CD4-positive, alpha-beta T cell treated with Interleukin-17A for 1 hour (primary cell): ENCODE measurements at places on chromosomes 16 and 17.

- DNase-seq = no peak
These were observed 62.5 kb downstream of the SREBF1 start for GRCh38 chr17:17774009-17774881.

DNA sequence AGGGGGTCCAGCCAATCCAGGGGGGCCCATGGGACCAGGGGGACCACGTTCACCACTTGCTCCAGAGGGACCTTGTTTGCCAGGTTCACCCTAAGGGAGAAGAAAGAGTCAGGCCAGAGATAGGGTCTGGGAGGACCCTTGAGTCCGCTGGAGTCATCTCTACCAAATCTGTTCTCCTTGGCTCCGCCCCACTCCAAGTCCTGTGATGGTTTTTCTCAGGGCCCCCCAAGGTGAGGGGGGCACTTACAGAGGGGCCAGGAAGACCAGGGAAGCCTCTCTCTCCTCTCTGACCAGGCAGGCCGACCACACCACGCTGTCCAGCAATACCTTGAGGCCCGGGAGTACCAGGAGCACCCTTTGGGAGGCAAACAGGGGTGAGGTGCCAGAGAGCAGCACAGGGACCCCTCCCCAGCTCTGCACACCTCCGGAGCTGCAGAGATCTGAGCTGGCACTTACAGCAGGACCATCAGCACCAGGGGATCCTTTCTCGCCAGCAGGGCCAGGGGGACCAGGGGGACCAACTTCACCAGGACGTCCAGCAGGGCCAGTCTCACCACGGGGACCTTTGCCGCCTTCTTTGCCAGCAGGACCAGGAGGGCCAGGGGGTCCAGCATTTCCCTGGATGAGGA lies 12.4 kb downstream of the COL1A1 start:
- no peak for DNase-seq

GRCh38 chr16:70696952-70697593 lies 11.2 kb upstream of the MTSS2 start:
- peak; percentile 2 for DNase-seq

DNA sequence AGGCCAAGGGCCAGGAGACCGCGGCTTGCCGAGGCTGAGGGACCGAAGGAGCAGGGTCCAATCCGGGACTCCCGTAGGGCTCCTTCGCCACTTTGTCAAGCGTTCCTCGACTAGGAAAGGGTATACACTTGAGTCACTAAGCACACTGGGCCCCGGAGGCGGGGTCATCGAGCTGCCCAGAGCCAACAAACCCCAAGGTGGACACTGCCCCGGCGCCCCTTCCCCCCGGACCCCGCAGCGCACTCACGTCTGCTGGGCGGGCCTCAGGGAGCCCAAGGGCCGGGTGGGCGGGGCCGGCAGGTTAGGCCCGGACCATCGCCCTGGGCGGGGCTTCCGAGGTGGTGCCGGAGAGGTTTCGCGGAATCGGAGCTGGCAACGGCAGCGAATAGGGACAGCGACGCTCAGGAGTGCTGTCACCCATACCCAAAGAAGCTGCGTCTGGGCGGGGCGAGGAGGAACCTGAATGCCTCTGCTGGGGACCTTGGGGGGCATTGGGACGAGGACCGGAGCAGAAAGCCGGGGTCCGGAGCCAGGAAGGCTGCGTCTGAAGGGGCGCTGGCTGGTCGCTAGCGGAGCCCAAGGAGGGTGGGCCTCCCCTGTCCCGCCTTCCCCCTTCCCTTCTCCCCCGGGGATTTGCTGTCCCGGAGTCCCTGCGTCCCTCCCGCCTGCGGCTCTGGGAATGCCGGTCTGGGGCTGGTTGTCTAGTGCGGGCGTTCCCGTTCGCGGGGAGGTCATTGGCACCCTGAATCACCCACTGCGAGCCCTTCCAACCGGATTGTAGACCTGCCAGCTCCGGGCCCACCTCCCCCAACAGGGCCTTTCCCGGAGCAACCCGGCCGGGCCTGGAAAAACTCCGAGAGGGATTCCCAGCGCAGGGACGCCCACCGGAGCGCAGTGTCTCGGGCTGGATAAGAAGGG lies 118.2 kb upstream of the SMURF2 start:
- DNase-seq = peak; percentile 86

DNA sequence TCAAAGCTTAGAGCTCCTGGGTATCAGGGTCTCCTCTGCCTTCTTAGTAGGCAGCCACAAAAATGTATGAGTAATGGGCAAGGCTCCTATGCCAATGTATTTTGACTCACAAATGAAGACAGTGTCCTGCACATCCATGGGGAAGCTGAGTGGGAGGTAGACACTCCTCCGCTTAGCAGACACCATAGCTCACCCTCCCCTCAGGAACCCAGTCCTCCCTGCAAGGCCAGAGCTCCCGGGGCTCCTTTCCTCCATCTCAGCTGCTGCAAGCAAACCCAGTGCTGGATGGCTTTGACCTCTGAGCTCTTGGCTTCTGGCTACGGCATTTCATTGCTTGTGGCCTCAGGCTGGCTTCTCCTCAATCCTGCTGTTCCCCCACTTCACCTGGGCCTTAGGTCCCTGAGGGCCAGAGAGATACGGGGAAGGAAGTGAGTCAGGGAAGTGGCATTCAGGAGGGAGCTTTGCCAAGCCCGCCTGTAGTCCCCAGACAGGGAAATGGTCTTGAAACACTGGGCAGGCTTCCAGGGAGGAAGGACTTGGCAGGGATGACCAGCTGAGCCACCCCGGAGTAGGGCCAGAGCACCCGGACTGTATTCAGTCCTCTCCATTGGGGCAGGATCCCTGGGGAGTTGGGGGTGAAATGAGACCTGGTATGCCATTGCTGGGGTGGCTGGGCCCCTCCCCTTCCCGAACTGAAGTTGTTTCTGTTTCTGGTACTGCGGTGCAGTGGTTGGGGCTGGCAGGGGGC lies 4.5 kb downstream of the ABCC3 start:
- DNase-seq = no peak

DNA sequence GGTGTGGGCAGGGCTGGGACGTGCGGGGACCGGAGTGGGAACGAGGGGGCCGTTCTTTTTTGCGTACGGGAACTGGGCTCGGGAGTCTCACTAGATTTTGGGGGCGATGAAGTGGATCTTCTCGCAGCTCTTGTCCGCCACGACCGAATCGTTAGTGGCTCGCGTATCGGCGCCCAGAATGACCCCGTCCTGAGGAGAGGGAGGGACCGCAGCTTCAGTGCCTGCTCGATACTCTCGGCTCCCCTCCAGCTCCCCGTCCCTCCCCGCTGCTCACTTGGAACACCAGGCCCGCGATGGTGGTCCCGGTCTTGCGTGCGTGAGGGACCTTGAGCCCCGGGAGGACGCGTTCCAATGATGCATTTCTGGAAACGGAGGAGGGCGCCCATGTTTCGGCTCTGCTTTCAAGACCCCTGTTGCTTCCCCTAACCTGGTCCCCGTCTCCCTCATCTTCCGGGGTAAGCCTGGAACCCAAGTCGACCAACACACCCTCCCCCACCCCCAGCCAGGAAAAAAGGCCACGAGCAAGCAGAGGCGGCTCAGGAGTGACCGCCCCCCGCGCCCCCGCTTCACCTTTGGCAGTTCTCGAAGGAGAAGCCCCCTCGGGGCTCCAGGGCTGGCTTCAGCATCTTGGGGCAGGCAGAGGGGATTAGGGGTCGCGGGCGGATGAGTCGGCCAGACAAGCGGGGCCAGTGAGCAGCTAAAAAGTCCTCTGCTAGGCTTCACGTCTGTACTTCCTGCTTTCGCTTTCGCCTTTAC lies at the start of gene PSMB10:
Gene PSMB10, minus strand, starts transcription at position 727 of the 756 bp plus-strand sequence. Its CDS starts 101 bp downstream, at position 626.
- DNase-seq = no peak

DNA sequence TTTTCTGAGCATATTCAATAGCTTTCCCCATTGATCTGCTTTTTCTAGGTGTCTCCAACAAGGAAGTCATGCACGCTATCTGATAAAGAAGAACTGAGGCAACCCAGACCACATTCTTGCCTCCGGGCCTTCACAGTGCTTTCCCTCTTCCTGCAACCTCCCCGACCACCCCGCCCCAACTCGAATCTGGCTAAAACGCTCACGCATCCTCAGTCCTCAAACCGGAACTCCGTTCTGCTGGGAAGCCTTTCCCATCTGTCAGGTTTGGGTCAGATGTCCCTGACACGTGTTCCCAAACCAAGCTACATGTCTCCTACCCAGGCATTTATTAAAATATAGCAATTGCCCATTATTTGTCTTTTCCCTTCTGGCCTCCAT lies 112.7 kb downstream of the VPS53 start:
- DNase-seq = no peak

- no peak for DNase-seq
These were observed 44.1 kb downstream of the COG7 start for GRCh38 chr16:23408823-23409298.

GRCh38 chr17:72233986-72234385 lies 113.2 kb downstream of the SOX9 start:
- no peak for DNase-seq

DNA sequence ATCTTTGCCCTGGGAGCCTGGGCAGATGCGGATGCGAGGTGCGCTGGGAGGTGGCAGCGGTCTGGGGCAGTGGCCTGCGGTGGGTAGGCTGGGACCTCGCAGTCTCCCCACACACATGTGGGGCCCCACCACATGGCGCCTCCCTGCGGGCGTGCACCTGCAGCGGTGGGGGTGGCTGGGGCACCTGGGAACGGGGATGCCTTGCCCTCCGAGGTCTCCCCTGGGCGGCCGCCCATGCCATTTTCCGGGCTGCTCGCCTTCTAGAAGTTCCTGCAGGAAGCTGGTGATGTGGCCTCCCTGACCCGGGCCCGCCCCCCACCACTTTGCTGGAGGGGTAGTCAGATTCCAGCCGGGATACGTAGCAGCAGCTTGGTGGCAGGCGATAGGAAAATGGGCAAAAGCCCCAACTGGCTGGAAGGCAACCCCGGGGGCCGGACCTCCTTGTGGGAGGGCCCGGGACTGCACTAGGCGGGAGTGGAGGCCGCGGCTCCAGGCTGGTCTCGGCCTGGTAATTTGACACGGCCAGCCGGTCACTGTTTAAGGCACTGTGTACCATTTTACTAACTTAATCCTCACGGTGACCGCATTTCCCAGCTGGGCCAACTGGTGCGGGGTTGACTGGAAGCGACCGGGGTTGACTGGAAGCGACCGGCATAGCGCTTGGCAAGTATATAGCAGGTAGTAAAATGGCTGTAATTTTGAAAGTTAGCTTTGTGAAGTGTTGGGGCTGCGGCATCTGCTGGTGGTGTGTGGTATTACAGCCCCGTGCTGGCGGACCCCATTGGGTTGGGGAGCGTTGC lies 38.5 kb downstream of the IGF2BP1 start:
- peak; percentile 23 for DNase-seq

- no peak for DNase-seq
These were observed 693.0 kb downstream of the KCNJ2 start for GRCh38 chr17:70862295-70862694.
